ENCODE measurements at places on chromosomes 5 and 9. TPM values are rescaled to one million over a fixed set of nuclear protein-coding genes. Genes with fewer than 3 reads are reported as not detected.

DNA sequence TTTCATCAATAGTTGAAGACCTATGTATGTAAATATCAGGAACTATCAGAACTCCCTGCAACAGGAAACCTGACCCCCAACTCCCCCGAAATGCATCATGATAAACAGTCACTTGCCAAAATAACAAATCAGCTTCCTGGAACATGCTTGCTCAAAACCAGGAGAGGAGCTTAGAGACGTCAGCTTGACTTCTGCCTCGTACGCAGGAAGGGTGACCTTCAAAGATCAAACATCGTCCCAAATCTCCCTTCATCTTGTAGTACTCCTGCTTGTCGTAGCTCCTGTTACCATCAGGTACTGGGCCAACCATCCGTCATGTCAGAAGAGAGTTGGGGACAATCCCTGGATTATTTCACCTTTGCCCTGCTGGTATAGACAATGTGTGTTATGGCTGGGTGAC is 396.1 kb downstream of the GADD45G start:
- DNase-seq = no peak

TYRP1 gene
- total RNA-seq = not detected

GRCh38 chr5:1827886-1828397 is 26.7 kb downstream of the NDUFS6 start:
- DNase-seq = peak; percentile 71

- DNase-seq = no peak
Measured at GRCh38 chr5:157668356-157668755, 3.0 kb upstream of the C5orf52 start.

GRCh38 chr5:134101686-134102439 is 12.6 kb upstream of the TCF7 start:
- peak; percentile 94 for DNase-seq

GRCh38 chr9:135289081-135289491 is 190.5 kb upstream of the PPP1R26 start:
- peak; percentile 41 for DNase-seq

DNA sequence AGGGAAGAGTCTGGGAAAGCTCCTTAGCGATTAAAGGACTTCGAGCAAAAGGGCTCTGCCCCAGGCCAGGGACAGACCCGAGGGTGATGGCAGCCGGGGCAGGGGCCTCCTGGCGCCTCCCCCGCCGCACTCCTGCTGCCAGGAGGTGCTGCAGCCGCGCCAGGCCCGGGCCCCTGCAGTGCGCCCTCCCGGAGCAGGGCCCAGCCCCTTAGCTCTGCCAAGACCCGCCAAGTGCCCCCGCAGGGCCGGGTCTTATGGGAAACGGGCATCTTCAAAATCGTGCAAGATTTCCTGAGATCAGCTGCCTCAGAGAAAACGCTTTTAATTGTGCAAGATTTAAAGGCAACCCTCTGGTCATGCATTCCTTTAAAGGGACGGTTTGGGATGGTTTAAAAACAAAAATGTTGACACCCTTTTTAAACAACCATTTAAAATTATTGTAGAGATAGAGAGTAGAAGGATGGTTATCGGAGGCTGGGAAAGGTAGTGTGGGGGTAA is 52.4 kb downstream of the CDC14B start:
- peak; percentile 87 for DNase-seq

INSL4 gene
- not detected for total RNA-seq

KIF20A gene
- 3.2 TPM for total RNA-seq

- no peak for DNase-seq
Measured at GRCh38 chr5:174922955-174923354, 198.6 kb downstream of the MSX2 start.

DNA sequence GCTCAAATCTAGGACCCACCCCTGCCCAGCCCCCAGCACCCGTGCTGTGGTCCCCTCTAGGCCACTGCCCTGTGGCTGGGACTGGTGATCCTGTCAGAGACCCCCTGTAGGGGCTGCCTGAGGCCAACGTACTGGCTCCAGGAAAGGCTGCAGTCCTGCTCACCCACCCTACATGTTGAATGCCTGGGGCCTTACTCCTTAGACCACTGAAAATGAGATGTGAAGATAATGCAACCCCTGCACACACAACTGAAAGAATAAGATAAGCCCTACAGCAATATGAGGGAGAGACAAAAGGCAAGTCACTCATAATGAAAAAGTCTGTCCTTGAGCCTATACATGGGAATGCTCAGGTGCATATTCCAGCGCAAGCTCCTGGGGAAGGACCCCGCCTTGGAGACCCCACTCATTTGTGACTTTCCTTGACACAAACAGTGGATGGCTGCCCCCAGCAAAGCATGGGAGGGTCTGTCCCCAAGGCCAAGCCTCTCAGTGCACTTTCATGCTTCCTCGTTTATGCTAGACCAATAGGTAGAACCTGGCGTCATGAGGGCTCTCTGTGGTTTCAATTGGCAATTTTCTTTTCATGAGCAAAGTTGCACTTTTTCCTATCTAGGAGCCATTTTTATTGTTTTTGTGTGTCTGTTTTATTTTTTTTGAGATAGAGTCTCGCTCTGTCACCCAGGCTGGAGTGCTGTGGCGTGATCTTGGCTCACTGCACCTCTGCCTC is 12.5 kb upstream of the WNK2 start:
- DNase-seq = no peak

CATSPER3 gene
- 0.40 TPM for total RNA-seq

DNA sequence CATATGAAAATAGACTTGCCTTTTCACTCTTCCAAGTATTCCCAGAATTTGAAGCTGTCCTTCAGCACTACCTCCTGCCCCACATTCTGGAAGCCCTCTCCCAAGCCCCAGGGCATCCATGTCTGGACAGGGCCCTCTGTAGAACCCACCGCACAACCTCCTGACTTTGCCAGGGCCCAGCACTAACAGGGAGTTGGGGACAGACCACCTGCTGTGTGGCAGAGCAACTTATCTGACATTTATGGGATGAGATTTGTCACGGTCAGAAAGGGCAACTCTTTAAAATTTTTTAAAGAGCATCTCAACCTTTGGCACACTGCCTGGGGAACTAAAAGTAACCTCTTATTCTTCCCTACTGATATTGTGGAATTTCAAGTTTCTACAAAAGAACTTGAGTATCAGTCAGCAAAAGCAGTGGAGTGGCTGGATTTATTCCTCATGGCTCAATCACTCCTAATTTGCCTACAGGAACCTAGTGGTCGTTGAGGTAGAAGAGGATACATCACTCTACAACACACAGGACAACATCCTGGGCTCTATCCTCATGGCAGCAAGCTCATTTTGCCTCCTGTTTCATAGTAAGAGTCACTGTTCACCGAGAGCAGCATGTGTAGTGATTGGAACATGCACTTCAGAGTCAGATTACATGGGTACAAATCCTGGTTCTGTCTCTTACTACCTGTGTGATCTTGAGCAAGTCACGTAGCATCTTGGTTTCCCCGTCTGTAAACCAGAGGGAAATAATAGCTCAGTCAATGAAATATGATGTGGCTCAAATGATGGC is 285.3 kb downstream of the ENC1 start:
- DNase-seq = no peak

GRCh38 chr5:125376059-125376641 is 629.7 kb upstream of the ZNF608 start:
- DNase-seq = no peak

GPRIN1 gene
- 0.52 TPM for total RNA-seq

DNA sequence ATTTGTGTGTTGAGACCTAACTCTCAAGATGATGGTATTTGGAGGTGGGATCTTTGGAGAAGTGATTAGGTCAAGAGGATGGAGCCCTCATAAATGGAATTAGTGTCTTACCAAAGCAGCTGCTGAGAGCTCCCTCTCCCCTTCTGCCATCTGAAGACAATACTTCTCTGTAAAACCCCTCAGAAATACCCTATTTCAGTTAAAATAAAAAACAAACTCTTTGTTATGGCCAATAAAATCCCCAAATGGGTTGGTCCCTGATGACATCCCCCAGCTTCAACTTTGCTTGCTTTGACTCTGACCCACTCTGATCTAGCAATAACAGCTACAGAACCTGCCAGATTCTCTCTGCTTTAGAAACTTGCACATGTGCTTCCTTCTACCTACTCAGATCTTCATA is 100.9 kb downstream of the SNCAIP start:
- no peak for DNase-seq

- no peak for DNase-seq
Measured at GRCh38 chr9:16062542-16063240, 509.8 kb downstream of the CCDC171 start.

DNA sequence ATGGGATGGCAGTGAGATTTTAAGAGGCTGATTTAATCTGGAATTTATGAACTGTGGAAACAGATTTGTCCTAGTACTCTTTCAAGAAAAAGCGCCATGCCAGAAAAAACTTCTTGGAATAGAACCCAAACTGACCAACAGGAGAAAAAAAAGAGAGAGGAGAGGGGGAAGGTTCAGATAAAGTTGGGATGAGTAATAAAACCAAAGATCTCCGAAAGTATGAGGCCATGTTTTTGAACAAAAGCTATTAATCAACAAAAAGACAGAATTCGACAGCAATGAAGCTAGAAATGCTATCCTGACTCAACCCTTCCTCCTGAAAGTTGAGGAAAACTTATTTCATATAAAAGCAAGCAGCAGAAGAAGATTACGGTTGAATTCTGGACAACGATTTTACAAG is 135.5 kb downstream of the CEMIP2 start:
- no peak for DNase-seq

GRCh38 chr9:111034898-111035539 is 3.3 kb downstream of the LPAR1 start:
- DNase-seq = no peak

PLGRKT gene
- 12.8 TPM for total RNA-seq

GRCh38 chr5:139571543-139571942 is 10.4 kb downstream of the UBE2D2 start:
- DNase-seq = no peak

DNA sequence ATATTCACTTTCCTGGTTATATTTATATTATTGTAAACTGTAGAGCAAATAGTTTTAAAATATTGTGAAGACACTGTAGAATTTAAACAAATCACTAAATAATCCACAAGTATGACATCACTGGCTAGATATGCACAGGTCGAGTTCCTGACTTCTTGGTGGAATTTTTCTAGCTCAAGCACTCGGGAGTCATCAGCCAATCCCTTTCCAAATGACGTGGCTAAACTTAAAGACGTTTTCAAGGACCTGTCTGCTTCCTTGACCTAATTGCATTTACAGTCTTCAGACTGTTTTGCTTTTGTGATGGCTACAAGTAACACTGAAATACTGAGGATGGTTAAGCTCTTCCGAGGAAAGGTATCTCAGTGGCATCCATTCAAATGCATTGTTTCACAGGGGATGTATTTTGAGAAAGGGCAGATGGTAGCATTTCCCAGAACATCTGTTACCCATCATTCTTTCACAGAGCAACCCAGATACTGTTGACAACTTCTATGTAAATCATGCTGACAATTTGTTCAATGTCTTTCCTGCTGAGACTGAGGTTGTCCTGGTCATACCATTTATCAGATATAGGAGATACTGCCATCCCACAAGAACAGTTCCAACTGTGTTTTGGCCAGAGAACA is 262.8 kb downstream of the CDH10 start:
- no peak for DNase-seq

DNA sequence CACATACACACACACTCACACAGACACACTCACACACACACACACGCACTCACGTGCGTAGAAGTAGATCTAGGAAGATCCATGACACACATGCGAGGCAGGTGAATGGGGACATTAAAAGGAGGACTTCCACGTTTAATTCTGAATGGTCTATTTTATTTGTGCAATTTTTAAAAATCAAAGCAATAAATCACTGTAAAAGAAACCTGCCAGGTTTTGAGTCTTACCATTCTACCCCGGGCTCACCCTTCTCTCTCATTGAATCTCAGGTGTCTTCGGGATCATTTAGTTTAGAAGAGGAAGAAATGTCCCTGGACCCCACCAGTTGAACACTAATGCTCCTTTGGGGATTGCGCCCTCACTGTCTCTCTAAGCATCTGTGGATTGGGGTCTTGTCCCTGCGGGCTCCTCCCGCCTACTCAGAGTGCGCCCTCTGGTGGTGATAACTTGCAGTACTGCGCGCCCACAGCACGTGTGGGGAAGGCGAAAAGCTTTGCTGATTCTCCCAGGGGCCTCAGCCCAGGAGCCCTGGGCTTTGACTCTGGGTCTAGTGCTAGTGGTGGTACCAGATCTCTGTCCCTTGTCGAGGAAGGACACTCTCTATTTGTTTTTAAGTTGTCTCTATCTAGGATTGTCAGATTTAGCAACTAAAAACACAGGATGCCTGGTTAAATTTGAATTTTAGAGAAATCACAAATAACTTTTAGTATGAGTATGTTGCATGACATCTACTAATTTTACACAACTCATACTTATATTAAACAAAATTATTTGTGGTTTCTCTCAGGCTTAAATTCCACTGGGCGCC is 34.8 kb downstream of the BOD1 start:
- peak; percentile 80 for DNase-seq

DNA sequence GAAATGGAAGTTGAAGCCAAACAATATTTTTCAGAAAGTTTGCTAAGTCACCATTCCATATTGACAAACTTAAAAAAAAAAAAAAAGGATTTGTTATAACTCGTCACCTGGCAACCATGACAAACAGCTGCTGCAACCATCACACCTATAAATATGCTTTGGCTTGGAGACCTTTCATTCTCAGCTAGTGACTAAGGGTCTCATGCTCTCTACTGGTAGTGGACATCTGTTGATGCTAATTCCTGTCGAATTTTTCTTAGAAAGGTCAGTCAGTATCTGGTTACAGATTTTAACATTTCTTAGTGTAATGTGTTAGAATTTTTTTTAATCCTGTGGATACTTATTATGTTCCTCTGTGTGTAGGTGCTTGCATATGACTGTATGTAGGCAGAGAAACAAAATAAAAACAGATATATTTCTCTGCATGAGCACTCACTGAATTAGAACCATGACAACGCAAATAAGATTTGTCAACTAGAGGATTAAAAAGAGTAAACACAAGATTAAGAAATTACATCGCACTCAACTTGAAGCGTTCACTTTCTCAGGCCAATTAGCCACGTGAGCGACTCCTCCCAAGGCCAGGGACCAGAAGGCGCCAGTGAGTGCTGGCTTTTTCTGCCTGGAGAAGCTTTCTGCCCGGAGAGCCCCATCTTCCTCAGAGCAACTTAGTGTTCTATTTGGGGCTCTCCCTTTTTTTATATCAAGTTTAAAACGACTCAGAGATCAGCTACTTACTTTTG is 27.0 kb upstream of the ZNF622 start:
- DNase-seq = no peak

TMEM171 gene
- 26.9 TPM for total RNA-seq

- DNase-seq = no peak
Measured at GRCh38 chr9:116101516-116101915, 52.1 kb upstream of the PAPPA start.

GRCh38 chr5:57166276-57166675 is 7.6 kb upstream of the GPBP1 start:
- DNase-seq = no peak

- DNase-seq = no peak
Measured at GRCh38 chr5:29213475-29213874, 1980.0 kb upstream of the CDH6 start.

FAM169A gene
- 8.1 TPM for total RNA-seq

DNA sequence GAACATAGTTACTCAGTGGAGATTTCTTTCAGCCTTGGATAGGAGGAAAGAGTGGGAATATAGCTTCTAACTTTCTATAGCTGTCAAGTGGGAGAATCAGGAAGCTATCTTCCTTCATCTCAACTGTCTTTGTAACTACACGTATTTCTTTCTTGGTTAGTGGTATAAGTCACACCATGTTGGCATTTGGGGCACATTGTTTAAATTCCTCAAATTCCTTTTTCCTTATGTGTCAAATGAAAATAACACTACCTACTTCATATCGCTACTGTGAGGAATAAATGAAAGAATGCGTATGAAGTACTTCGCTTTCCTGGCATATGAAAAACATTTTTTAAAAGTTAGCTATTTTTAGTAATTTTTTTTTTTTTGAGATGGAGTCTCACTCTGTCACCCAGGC is 1082.5 kb upstream of the WWC1 start:
- DNase-seq = no peak

LAMC3 gene
- total RNA-seq = 68.3 TPM
